Activated naive CD4-positive, alpha-beta T cell treated with Interleukin-2 at 50 U/mL for 16 hours (primary cell): ENCODE measurements at places on chromosomes 3 and 15.

DNA sequence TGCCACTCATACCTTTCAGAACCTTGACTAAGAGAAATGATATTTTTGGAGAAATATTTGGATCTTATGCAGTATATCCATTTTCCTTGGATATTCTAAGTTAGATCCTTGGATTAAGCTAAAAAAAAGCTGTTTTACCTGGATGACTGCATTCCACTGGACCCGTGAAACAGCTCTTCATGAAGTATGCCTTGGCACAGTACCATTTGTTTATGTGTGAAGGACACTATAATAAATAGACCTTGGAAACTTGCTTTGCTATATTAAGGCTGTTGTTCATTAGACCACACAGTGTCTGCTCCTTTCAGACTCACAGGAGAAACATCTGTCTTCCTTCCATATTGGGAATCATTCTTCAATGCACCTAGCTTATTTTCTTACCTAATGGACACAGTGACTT is 651.0 kb upstream of the TGFBR2 start:
- DNase-seq, result no peak

GRCh38 chr3:33775363-33775762 is 23.1 kb upstream of the PDCD6IP start:
- no peak for DNase-seq

DNA sequence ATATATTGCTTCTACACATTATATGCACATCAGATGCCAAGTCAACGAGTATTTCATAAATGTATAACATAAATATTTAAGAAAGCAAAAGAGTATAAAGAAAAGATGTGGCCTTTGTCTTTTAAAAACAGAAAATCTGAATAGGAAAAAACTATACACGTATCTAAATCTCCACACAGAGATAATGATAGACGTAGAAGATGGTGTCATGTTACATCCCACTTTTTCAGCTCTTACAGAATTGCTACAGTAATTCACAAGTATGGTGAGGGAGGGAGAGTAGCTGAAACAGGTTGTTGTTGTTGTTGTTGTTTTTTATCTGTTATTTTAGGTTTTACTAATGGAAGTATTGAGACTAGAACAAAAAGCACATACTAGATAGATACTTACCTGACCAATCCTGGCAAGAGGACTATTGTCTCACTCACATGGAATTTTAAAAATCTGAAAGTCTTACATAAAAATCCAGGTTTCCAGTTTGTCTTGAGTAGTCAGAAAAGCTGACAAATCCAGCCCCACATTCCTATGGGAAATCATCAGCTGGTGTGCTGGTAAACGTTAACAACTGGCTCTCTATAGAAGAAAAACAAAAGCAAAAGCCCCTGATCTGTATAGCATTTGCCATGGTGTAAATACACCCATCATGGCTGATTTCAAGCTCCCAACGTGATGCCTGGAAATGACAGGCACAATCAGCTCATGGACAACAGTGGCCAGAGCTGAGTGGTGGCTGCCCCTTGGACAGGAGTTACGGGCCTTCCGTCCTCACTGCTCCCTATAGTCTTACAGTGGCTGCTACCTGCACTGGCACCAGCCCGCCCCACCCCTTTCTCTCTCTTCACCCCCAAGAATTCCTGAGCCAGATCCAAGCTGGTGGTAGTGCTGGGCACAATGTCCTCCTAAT is 47.4 kb upstream of the VGLL4 start:
- no peak for DNase-seq

DNA sequence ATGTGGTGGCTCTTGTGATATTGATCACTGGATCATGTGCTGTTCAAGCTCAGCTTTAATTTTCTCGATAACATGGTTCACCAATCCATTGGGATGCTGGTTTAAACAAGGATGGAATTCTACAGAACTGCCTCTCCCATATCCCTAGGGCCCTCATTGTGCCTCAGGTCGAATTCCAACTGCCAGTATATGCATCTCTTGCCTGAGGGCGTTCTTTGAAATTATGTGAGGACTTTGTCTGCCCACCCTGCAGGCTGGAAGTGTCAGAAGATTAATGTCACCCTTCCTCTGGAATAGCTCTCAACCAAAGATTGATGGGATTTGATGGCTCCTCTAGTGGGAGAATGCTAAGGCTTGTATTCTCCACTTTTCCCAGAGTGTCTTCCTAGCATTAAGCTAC is 175.6 kb upstream of the GALNT15 start:
- DNase-seq, result no peak

GRCh38 chr3:72473156-72473555 is 375.1 kb downstream of the SHQ1 start:
- DNase-seq, result no peak

- no peak for DNase-seq
Observed at GRCh38 chr15:77749236-77749997, 116.7 kb upstream of the LINGO1 start.
